ENCODE measurements at places on chromosomes 6 and 20.

GRCh38 chr6:1382883-1383728, 6.3 kb upstream of the FOXF2 start:
- no peak for DNase-seq

- no peak for DNase-seq
Measured at GRCh38 chr6:88311561-88311960, 145.4 kb upstream of the CNR1 start.

- DNase-seq = no peak
Measured at GRCh38 chr6:41894366-41895299, 542 bp downstream of the USP49 start.

GRCh38 chr6:9401960-9402359, 966.6 kb upstream of the SLC35B3 start:
- no peak for DNase-seq

DNA sequence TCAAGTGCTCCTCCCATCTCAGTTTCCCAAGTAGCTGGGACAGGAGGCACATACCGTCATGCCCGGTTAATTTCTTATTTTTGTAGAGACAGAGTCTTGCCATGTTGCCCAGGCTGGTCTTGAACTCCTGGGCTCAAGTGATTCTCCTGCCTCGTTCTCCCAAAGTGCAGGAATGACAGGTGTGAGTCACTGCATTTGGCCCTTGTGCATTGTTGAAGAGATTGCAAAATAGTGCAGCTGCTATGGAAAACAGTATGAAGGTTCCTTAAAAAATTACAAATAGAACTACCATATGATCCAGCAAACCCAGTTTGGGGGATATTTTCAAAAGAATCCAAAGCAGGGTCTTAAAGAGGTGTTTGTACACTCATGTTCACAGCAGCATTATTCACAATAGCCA, 69.1 kb downstream of the GJA10 start:
- no peak for DNase-seq

DNA sequence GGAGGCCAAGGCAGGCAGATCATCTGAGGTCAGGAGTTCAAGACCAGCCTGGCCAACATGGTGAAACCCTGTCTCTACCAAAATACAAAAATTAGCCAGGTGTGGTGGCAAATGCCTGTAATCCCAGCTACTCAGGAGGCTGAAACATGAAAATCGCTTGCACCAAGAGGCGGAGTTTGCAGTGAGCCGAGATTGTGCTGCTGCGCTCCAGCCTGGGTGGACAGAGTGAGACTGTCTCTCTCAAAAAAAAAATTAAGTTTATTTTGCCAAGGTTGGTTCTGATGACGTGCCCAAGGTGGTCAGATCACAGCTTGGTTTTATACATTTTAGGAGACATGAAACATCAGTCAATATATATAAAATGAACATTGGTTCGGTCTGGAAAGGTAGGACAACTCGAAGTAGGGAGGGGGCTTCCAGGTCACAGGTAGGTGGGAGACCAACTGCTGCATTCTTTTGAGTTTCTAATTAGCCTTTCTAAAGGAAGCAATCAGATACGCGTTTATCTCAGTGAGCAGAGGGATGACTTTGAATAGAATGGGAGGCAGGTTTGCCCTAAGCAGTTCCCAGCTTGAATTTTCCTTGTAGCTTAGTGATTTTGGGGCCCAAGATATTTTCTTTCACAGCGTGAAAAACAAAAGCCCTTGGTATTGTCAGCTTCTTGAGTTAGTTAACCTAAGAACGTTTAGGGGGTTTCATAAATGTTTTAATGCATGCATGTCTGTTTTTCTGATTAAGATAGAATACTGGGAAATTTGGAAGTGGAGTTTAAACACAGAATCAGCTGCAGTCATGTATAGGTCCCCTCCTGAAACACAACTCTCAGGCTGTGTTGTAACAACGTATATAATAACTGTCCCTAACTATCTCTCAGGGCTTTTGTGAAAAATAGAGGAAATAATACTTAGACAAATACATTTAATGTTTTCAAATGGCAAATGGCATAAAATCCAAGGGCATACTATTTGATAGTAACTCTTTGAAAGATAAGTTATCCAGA, 16.7 kb downstream of the ACOT13 start:
- DNase-seq = no peak

GRCh38 chr6:25431306-25431974, 152.3 kb downstream of the CARMIL1 start:
- no peak for DNase-seq

DNA sequence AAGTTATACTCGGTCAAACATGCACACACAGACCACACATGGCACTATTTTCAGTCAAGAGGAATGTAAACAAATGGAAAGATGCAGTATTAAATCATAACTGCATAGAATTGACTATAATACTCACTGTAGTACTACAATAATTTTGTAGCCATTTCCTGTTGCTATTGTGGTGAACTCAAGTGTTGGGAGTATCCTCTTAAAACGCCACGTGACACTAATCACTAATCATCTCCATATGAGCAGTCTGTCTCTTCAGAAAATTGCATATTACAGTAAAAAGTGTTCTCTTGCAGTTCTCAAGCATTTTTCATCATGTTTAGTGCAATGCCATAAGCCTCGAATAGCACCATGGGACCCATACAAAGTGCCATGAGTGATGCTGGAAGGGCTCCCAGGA, 258.7 kb upstream of the ID4 start:
- no peak for DNase-seq

- no peak for DNase-seq
Measured at GRCh38 chr6:42993445-42993844, 9.1 kb downstream of the PPP2R5D start.

DNA sequence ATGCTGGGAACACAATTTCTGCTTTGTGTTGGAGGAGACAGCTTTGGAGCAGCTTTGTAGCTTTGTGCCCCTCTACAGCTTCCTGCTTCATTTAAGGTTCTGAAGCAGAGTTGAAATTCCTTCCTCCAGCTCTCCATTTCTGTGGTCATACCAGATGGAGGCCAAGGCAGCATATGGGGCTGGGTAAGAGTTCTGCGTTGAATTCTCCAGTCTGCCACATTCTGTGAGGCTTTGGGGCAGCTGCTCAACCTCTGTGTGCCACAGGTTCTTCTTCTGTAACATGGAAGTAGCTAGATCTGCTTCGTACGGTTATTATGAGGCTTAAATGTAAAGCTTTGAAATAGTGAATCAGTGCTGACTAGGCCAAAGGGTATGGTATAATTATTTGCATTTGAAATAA, 2.9 kb upstream of the TRIM26 start:
- no peak for DNase-seq

DNA sequence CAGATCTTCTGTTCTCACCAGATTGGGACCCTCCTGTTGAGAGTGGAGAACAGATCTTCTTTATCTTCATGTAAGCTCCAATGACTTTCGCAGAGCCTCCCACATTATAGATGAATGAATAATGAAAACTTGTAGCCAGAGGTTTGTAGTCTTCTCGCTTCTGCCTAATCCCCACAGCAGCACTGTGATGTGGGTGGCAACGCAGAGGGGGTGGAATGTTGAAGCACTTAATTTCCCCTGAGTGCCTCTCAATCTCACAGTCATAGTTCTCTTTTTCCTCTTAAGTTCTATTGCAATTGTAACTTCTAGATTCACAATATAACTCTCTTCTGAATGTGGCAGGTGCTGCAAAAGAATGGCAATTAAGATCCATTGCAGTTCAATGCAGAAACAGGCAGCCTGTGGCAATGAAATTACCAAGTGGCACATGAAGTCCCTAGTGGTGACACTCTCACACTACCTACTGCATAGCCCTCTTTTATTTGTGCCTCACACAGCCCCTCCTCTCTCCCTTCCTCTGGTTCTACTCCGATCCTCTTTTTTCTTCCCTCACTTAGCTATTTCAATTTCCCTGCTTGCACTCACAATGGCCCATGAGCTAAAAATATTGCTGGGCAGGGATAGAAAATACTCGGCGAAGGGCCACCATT, 281.9 kb downstream of the UBE3D start:
- DNase-seq = no peak

DNA sequence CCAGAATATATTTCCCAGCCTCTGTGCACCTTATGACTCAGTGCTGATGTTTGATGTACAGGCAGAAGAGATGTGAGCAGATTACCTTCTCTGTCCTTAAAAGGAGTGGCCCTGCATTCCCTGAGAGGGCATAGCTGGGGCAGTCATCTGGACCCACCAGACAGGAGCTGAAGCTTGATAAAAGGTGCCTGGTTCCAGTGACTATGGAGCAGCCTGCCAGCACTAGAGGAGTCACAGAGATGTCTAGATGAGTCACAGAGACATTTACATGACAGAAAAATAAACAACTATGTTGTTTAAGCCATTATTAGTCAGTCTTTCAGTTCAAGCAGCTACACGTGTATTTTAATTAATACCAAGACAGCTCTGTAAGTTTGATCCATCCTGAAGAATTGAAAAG, 237.1 kb upstream of the MOCS1 start:
- no peak for DNase-seq

DNA sequence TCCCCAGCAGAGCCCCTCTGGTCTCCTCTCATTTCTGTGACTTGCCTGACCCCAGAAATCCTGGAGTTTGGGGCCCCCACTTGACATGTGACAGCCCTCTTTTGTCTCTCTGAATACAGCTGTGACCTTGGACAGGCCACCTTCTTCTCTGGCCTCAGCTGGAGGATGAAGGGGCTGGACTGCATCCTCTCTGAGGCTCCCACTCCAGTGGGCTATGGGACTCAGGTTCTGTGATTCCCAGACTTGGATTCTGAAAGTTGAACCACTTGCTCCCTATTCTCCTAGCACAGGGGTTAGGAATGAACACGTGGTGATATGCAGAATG, 9.1 kb downstream of the BPIFB3 start:
- no peak for DNase-seq

DNA sequence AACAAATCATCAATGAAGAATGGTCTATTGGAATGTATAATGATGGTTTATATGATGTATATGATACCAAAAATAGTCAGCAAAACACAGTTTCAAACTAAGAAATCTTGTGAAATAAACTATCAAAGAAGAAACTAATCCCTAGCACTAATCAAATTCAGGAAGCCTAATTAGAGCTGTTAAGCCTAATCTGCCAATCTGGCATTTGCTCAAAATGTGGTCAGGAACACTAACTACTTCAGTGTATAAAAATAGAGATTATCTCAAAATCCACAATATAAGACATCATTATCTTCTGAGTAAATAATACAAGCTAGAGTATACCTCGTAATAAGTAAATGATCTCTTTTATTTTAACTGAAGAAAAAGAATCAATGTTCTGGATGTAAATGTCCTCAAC, 12.8 kb upstream of the AKAP7 start:
- DNase-seq = no peak

- no peak for DNase-seq
Measured at GRCh38 chr20:50506270-50506579, 4.0 kb upstream of the PTPN1 start.

DNA sequence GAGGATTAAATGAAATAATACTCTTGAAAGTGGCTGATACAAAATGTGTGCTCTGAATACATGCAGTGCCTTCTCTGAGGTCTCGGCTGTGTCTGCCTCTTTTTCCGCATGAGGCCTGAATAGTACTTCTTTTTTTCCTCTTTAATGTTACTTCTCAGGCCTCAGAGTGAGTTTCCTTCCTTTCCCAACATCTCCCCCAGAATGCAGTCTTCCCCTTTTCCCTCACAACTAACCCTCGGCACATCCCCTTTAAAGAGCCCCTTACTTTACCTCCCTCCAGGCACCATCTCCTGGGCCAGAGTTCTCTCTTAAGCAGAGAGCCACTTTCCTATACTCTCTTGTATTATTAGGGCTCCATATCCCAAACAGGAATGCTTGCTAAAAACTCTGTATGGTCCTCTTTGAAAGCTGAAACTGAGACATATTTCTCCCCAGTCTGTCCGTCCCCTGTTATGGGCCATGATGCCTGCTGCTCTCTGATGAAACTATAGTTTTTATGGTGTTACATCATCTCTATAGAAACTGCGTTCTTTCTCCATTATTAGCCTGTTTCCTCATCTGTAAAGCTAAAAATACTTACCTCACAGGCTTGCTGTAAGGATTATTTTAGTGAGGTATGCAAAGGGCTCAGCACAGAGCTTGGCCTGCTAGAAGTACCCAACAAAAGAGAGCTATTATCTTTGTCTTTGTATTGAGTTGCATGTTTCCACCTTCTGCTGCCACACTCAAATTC, 2.3 kb downstream of the PLAGL2 start:
- no peak for DNase-seq

GRCh38 chr6:62150048-62150663, 135.9 kb downstream of the KHDRBS2 start:
- peak; percentile 7 for DNase-seq

DNA sequence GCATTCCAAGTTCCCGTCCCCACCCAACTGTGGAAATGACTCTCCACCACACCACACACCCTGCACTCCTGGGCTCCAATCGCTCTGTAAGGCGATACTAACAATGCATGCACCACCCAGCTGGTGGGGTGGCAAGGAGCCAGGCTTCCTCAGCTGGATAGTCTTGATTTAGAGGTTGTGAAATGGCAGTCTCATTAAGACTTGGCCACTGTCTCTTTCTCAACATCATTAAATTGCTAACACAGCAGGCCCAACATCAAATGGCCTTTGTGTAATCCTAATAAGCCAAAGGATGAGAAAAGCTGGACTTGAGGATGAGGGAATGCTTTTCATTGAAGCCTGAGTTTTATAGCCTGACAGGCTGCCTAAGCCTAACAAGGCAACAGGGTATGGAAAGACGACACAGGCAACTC, 223.7 kb downstream of the GMDS start:
- no peak for DNase-seq

DNA sequence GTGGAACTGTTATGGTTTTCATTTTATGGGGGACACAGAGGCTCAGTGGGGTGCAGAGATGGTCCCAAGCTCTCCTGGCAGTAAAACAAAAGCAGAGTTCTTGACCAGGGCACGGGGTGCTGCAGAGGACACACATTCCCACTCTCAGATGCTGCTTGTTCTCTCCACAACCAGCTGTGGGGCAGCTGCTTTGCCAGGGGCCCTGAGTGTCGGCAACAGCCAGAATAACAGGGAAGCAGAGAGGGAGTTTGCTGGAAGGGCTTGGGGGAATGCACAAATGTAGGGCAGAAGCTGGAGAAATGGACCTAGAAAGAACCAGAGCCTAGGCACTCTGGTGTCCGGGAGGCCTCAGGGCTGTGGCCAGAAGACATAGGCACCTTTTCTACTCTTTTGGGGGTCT, 93.7 kb downstream of the CDH26 start:
- DNase-seq = no peak

DNA sequence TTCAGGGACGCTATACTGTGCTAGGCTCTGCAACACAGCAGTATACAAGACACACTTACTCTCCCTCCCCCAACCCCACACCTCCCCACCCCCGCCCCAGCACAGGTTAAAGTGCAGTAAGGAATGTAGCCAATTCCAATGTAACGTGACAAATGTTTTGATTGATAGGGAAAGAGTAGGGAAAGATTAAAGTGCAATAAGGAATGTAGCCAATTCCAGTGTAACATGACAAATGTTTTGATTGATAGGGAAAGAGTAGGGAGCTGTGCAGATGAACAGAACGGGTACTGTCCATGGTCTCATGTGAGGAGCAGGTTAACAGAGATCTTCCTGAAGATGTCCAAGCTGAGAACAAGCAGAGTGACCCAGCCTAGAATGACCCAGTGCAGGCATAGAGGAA, 69.1 kb downstream of the TMEM244 start:
- no peak for DNase-seq

All from substantia nigra (tissue), 51 donors.